ENCODE measurements at places on chromosomes 6 and 20.

- no peak for DNase-seq
Observed at GRCh38 chr6:22880686-22881433, 311.5 kb downstream of the HDGFL1 start.

DNA sequence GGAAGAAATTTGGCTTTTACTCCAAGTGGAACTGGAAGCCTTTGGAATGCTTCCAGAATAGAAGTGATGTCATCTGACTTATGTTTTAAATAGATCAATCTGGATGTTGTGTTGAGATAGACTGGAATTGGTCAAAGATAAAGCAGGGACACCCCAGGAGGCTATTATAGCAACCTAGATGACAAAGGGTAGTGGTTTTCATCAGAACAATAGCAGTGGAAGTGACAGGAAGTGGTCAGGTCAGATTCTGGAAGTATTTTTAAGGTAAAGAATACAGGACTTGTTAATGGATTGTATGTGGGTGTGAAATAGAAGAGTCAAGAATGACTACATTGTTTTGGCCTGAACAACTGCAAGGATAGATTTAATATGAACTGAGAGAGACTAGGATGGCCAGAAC, 191.4 kb downstream of the ADGRB3 start:
- no peak for DNase-seq

DNA sequence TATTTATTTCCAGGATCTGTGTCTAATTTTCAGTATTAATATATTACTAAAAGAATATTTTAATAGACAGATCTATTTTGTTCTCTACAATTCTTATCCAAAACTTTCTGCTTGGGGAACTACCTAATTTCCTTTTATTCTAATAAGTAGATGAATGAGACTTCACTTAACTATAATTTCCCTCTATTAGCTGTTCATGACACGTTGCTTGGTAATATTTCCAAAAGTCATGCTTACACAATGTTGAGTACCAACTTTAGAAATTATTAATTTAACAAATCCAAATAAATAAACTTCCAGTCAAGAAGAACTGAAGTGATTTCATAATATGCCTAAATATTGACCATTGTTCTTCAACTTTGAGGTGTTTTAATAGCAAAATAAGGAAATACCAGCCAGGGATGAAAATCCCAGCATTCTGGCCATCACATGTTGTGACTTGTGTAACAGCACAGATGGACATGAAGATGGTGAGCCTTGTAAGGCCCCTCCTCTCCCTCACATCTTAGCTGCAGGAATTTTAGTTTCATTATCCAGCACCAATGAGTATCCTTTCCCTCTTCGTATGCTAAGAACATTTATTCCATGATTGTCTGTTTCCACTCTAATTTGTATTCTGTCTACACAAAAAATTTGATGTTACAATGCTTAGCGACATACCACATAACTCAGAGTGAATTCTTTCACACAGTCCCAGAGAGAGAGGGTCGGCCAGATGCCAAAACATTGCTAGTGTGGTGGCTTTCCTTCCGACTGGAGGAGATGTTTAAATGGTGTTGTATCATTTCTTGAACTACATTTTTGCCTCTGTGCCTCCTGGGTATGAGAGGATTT, 137.5 kb downstream of the FOXA2 start:
- DNase-seq: no peak

DNA sequence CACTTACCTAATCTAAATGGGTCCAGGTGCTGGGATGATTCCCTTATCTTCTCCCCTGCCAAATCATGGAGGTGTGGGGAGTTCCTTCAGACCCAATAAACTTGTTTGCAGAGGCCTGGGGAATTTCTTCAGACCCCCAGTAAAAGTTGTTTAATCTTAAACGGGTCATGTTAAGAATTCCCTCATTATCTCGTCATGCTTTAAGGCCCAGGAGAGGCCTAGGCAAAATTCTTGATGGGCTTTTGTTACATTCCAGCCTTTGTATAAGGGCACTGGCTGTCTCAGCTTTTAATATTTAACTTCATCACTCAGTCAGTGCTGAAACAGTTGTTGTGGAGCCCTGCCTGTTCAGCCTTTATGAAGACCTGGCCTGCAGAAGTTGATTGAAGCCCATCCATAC, 11.0 kb upstream of the SLC35B3 start:
- no peak for DNase-seq

GRCh38 chr20:41218466-41218865, 81.1 kb downstream of the PLCG1 start:
- no peak for DNase-seq

DNA sequence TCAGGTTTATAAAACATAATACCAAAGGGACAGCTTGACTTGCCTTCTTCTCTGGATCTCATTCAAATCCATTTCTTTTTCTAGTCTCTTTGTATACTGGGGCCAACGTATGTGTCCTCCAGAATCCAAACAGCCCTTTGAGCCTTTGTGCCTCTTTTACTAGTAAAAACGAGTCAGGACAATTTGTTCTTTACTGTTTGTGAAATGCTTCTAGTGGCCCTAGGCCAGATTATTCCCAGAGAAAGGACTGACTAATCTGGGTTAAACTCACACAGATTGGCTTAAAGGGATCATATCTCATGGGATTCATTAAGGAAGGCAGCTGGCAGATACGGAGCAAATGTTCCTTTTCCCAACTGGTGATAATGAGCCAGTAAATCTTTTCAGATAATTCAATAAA, 32.1 kb upstream of the MANEA start:
- no peak for DNase-seq

DNA sequence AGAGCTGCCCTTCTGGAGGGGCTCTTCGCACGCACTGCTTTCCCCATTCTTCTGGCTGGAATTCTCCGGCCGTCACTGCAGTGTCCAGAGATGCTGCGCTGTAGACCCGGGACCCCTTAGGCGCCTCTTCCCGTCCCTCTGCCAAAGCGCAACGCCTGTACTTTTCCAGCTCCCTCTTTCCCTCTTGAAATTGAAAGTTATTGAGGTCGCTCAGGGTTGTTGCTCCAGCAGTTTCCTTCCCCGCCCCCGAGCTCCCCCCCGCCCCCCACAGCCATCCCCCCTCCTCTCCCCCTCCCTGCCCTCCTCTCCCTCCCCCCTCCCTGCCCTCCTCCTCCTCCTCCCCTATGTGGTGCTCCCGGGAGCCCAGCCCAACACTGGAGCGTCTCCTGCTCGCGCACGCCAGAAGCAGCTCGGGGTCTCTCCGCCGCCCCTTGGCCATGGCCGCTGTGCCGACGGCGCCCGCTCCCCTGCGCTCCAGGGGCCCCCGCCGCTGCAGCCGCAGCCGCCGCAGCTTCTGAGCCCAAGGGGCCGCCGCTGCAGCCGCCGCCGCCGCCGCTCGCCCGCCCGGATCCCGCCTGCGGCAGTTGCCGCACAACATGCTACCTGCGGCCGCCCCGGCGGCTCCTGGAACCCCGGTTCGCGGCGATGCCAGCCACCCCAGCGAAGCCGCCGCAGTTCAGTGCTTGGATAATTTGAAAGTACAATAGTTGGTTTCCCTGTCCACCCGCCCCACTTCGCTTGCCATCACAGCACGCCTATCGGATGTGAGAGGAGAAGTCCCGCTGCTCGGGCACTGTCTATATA, at the start of gene RSPO3:
RSPO3 (plus strand) TSS at position 374 of the 804 bp plus-strand sequence. CDS start 522 bp downstream, outside the sequence.
- no peak for DNase-seq

DNA sequence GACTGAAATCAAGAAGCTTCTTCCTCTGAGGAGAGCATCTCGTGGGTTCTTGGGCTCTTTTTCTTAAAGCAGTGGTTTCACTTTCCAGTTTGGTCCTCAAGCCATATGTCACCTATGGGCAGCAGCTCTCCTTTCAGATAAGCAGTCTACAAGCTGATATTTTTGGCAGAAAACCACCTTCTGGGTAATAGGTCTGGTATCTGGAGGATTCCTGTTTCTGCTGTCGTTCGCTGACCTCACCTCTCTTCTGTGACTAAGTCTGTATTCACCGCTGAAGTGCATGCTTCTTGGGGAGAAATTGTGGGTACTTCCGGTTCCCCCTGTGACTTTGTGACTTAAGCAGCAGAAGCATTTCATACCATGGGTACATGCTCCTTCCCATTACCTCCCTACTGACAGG, 193.6 kb downstream of the EDN1 start:
- no peak for DNase-seq

DNA sequence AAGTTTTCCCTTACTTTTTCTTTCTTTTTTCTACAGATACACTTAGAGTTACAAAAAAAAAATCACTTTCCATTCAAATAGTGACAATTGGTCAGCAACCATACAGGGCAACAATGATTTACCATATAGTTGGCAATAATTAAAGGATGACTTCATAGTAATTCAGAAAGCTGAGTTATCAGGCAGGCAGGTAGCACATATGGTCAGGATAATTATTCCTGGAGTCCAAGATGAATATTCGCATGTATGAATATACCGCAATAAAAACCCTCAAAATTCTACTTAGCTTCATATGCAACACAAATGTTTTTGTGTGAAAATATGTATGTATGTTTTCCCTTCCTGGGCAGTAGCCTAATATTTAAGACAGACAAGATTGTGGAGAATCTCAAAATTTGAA, 34.5 kb downstream of the COL19A1 start:
- no peak for DNase-seq

DNA sequence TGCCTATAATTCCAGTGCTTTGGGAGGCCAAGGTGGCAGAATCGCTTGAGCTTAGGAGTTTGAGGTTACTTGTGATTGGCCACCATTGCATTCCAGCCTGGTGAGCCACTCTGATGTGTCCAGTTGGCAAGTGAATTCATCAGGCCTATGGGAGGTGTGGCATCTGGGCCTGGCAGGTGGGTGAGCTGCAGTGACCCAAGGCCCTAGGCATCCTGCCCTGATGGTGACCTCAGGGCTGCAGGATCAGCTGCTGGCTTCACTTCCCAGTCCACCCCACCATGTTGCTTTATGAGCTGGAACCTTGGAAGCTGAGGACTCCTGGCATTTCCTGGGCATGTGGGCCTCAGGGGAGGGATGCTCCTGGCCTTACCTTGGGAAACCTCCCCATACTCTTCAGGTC, 20.5 kb downstream of the RSPH9 start:
- DNase-seq: no peak

- no peak for DNase-seq
Observed at GRCh38 chr6:170181338-170181690, 109.6 kb downstream of the DLL1 start.

DNA sequence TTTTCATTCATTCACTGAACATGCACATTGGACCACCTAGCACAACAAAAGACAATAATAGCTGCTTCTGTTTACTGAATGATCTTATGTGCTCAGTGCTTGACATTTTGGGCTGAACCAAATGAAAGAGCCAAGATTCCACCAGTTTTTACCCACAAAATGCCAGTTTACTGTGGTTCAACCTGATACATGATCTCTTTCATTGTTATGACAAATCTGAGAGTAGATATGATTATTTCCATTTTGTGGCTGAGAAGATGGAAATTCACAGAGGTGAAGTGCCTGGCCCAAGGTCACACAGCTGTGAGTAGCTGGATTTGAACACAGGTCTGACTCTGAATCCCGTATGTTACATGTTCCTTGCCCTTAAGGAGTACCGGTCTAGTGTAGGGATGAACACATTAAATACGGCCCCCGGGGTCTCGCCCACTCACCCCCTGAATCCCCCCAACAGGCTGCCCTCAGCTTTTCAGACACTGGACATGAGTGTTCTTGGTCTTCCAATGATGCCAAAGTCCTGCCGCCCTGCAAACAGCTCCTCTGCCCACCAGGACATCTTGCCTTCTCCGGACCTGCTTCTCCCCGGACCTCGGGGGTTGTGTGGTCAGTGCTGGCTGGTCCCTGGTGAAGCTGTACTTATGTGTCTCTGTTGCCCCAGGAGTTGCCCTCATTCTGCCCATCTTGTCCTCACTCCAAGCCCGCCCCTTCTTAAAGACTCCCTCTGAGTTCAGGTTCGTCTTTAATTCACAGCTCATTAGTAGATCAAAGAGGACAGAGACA, 58.6 kb upstream of the SLC32A1 start:
- no peak for DNase-seq

DNA sequence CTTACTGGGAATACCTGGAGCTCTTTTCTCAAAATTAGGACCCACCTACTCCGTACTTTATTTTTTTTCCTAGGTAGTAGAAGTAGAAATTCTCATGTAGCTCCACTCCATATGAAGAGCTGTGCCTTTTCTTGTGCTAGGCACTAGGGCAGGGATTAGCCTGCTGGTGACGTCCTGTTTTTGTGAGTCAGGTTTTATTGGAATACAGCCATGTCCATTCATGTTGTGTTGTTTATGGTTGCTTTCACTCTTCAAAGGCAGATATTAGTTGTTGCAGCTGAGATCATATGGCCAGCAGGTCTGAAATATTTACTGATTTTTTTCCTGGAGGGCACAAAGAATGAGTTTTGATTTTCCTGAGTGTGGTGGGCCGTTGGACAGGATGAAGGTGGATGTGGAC, 20.5 kb downstream of the XRN2 start:
- no peak for DNase-seq

- no peak for DNase-seq
Observed at GRCh38 chr6:45027126-45027525, 301.0 kb upstream of the RUNX2 start.

DNA sequence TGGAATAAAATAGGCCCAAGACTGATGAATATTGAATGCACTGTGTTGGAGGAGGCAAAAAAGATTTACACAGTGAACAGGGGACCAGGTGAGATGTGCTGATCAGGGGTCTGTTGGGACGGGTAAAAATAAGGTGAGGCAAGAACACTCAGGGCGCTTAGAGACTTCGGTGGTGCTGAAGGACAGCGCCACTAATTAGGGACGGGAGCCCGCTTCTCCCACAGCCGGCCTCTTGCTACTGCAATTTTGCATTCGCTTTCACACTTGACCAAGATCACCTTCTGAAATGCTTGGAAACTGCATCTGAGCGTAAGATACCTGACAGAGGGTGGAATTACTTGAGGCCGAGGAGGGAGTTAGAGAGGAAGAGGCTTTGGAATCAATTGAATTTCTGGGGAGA, 7.3 kb downstream of the TFAP2D start:
- no peak for DNase-seq

GRCh38 chr6:98036344-98036923, 753.4 kb upstream of the MMS22L start:
- DNase-seq: no peak

GRCh38 chr6:52106994-52107393, 19.6 kb upstream of the PKHD1 start:
- no peak for DNase-seq

DNA sequence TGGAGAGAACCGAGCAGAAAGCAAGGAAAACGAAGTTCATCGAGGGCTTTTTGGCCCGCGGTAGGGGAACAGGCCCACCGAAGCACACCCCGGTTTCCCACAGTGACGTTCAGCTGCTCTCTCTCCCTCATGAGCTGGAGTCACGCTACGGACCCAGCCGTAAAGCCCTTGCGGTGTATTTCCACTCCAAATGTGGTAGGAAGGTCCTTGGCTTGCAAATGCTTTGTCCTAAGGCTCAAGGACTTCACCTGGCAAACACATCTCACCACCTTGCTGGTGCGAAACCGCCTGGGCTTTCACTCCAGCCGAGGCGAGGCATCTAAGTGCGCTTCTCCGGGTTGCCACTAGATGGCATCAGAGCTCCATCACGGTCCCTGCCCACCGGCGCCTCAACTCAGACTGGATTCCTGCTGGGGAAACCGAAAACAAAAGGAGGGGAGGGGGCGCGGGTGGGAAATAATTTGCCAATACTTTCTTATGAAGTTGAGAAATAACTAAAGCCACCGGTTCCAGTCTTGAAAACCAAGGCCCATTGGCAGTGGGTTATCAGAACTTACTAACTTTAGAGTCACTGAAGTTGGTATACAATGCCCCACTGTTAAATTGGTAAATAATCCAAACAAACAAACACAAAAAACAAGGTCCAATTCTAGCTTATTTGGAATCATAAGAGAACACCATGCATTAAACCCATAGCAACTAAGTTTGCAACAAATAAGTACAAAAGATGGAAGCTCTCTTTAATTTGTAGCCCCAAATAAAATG, 13.4 kb upstream of the FOXC1 start:
- peak; percentile 31 for DNase-seq

Measured in stimulated activated CD8-positive, alpha-beta memory T cell treated with anti-CD3 and anti-CD28 coated beads, Interleukin-4, amount 100 ng/mL, for 1 hour (primary cell).